ENCODE measurements at places on chromosomes 4 and X.

- no peak for DNase-seq
Observed at GRCh38 chrX:47093248-47093647, 15.0 kb downstream of the RGN start.

- DNase-seq, result no peak
Observed at GRCh38 chr4:158850800-158851644, 82.2 kb downstream of the FNIP2 start.

DNA sequence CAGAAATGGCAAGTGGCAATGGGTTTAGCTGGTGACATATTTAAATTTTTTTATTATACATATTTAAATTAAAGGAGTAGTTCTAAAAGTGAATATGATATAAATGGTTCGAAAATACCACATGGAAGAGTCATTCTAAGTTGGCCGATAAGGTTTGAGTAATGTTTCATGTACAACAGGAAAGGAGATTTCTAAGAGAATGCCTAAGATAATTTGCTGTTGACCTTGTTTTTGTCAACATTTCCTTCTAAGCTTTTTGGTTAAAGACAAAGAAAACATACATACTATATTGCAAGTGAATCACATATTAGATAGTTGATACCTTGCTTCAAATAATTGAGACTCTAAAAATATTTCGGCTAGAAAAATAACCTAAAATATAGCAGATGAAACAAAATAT lies 526.6 kb upstream of the SLIT2 start:
- DNase-seq, result no peak

GRCh38 chrX:70969635-70970481 lies 39.0 kb upstream of the SLC7A3 start:
- no peak for DNase-seq

GRCh38 chr4:164989471-164989870 lies 12.0 kb upstream of the TRIM61 start:
- no peak for DNase-seq

DNA sequence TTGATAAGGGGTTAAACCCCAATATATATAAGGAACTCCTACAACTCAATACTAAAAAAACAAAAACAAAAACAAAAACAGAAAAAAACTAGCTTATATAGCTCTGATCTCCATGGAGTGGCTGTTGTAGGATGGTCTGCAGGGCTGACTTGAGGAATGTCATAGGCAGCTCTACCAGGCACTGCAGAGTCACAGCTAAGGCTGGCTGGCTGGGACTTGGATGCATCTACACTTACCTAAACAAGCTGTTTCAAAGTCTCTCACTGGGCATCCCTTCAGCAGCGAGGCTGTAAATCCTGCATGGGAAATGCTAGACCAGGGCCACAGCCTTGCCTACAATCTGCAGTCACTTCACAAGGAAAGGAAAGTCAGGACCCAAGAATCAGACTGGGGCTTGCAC lies 61.3 kb downstream of the HOPX start:
- no peak for DNase-seq

DNA sequence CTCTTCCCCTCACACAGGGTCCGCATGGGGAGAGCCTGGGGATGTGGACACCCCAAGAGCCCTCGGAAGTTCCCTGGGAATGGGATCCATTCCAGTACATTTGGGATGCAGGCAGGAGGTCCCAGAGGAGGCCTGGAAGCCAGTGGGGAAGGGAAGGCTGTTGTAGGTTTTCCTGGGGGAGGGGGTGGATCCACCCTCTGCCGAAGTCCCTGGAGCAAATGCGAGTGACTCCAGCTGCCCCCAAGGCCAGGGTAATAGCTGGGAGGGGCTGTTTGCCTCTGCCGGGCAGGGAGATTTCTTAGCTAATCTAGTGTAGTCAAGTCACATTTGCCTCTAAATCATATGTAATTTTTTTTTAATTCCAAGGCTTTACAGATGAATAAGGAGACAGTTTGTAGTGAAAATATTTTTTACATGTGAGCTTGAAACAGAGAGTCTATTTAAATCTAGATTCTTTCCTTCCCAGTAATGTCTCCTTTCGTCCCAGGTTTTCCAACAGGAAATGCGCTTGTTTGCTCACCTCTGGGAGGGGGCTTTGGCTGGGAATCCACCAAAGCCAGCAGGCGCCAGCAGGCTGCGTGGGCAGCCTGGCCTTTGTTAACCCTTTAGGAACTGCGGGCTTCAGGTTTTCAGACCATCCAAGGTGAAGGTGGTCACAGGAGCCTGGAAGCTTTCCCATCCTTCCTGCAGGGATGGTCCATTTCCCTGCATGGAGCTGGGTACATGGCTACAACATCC lies 26.8 kb downstream of the SH3TC1 start:
- DNase-seq, result no peak

- DNase-seq, result no peak
Observed at GRCh38 chrX:21863241-21863640, 7.5 kb downstream of the YY2 start.

GRCh38 chrX:133857640-133858269 lies 127.6 kb downstream of the GPC3 start:
- DNase-seq, result no peak

GRCh38 chr4:117284736-117285135 lies 199.4 kb upstream of the TRAM1L1 start:
- DNase-seq, result no peak

DNA sequence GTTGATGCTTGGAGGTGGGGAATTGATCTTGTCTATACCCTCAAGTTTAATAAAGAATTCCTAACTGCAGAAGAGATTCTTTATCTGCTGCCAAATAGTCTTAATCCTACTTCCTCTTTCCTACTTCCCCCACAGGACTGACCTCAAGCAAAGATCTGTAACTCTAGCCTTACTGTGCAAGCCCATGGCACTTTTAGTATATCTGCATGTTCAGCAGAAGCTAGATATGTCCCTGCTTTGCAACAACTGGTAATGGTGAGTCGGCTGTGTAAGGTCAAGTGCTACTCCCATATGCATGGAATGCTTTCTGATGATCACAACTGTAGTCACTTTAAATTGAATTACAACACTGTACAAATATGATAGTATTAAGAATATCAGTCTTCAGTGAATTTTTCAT lies 26.3 kb upstream of the PDS5A start:
- no peak for DNase-seq

- no peak for DNase-seq
Observed at GRCh38 chrX:104854188-104854587, 288.2 kb downstream of the IL1RAPL2 start.

GRCh38 chr4:109803924-109804571 lies 2.2 kb upstream of the CFI start:
- no peak for DNase-seq

DNA sequence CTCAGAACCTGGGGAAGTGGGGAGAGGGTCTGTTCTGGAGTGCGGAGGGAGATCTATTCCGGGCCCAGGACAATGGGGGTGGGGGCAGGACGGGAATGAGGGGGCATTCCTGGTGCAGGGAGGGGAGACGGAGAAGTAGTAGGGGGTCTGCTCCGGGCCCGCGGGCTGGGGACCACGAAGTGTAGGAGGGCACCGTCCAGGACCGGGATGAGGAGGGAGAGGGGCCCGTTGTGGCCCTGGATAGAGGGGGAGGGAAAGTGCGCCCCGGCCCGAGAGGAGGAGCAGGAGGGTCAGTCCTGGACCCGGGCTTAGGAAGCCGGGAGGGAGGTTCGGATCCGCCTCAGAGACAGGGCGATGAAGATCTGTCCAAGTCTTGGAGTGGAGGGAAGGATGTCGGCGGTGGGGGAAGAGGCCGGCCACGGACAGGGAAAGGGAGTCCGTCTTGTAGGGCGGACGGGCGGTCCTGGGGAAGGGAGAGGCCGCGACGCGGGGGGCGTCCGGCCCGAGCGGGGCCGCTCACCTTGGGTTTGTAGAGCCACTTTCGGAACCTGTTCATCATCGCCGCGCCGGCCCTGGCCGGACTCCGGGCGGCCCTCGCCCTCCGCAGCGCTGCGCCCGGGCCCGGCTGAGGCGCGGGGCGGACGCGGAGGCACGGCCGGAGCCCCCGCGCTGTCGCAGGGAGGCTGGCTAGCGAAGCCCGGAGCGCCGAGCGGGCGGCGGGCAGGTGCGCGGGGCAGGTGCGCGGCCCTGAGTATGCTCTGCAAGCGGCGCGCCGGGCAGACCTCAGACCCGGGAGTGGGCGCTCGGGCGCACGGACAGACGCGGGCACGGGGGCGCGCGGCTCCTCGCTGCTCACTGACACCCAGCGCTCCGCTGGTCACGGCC lies at the start of gene ZFYVE28:
TSS of gene ZFYVE28 (minus strand) at position 881 of the 885 bp plus-strand sequence. CDS start at position 559, 322 bp downstream.
- no peak for DNase-seq

GRCh38 chr4:99383833-99384392 lies 31.4 kb upstream of the ADH1C start:
- no peak for DNase-seq

DNA sequence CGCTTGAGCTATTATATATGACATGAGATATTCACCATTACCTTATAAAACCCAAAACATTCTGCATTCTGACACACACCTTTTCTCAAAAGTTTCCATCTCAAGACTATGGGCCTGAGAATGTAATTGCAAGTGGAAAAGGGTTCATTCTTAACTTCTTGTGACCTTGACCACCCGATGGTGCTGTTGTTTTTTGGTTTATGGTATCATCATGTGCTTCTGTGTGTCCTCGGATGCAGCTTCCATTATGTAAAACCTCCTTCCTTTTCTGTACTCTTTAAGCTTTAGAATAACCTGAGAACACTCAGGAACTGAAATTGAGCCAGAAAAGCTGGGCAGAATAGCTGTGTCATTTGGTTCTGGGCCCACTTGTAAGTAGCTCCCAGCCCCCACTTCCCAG lies 16.2 kb upstream of the PUDP start:
- DNase-seq, result no peak

- no peak for DNase-seq
Observed at GRCh38 chr4:155529272-155529671, 137.4 kb upstream of the GUCY1A1 start.

DNA sequence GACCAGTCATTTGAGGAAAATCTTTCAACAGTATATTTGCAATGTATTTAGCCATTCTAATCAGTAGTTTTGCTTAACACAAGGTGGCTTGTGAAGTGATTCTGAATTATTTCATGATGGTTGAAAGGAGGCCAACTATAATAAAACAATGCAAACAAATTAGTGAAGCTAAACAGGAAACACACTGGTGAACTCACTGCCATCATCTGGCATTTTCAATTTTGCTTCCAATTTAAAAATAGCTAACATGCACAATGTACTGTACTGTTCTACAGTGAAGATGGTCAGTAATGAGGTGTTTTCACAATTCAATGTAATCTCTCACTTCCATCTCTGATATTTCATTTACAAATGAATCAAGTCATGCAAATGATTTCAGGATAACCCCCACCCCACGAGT lies 31.1 kb downstream of the PGRMC2 start:
- no peak for DNase-seq

DNA sequence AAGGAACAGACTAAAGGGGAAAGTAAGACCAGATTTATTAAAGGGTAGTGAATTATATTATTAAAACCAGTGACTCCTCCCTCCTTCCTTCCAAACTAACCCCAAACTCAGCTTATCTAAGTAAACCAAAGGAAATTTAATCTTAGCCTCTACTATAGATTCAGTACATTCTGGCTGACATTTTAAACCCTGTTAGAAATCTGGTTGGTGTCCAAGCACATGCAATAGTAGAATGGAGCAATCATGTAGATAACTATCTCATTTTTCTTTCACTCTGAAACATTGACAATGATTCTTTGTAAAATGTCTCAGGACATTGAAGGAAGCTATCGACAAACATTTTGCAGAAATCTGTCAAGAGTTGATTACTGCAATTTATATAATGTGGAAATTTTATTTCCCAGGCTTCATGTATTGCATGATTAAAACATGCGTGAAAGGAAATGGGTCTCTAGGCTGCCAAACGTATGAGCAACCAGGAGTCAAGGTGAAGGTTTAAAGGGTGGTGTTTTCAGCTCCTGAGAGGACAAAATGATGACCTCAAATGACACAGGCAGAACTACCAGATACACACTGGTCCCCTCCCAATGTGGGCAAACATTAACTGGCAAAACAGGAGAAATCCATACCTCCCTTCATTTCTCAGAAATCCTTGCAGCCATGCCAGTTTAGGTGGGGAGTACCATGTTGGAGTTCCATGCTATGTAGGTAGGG lies 58.2 kb upstream of the RBM47 start:
- DNase-seq, result no peak

- no peak for DNase-seq
Observed at GRCh38 chr4:182741914-182742313, 175.3 kb downstream of the DCTD start.

DNA sequence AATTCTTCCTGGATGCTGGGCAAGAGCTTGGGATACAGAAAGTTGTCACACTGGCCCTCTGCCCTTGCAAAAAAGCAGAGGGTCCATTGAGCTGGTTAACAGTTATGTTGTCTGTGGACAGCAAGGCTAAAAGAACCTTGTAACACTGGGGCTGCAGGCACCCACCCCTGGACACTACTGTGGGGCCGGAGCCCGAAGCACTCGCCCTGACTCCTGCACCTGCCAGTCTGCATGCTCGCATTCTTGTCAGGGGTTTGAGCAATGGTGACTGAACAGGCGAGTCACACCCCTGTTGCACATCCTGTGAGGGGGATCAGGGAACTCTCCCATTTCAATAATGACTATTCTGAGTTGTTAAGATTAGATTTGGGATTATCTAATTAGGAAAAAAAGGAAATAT lies 23.6 kb downstream of the ADH4 start:
- no peak for DNase-seq

- no peak for DNase-seq
Observed at GRCh38 chr4:145280541-145280940, 100.2 kb upstream of the OTUD4 start.

DNA sequence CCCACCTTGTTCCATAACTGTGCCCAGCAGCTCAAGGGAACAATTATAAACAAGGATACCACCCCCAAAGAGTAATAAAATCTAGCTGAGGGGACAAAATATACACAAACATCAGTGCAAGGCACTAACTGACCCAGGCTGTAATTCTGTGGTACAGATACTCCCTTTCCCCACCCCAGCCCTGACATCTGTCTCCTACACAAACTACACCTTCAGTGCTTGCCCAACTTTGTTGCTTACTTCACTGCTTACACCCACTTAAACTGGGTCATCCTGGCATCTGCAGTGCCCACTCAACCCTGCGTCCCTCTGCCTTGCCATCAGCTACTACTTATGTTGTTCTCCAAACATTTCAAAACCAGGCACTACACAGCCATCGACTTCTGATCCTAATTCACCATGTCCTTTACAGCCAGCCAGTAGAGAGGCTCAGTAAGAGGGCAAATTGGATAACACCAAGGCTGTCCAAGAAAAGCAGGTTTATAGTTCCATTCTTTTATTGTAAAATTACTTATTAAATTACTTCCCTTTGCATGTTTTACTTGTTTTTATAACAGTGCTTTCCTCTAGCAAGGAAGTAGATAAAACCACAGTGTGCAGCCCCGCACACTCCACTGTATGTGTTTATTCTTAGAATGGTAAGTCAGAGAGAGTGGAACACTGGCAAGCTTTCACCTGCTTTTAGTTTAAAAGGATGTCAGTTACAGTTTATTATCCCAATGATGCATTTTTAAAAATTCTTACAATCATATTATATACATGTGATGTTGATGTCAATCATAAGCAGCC lies 149.6 kb downstream of the INPP4B start:
- DNase-seq, result no peak

GRCh38 chr4:133866328-133866699 lies 335.3 kb downstream of the PABPC4L start:
- DNase-seq, result no peak

DNA sequence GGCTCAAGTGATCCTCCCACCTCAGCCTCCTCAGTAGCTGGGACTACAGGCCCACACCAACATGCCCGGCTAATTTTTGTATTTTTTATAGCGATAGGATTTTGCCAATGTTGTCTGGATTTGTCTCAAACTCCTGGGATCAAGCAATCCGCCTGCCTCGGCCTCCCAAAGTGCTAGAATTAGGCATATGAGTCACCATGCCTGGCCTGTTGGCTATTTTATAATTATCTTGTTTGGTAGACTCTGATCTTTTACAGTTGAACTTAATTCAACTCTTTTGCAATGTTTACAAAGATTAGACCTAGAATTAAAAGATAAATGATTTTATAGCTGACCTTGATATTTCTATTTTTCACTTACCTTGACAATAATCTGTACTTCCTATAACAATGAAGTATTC lies 18.0 kb downstream of the DCK start:
- DNase-seq, result no peak

All from chondrocyte (in vitro differentiated cells).